ENCODE measurements at places on chromosomes 16 and 17. TPM values are rescaled to one million over a fixed set of nuclear protein-coding genes. Genes with fewer than 3 reads are reported as not detected.

- DNase-seq, result no peak
Observed at GRCh38 chr16:49674990-49675389, 180.9 kb downstream of the ZNF423 start.

DNA sequence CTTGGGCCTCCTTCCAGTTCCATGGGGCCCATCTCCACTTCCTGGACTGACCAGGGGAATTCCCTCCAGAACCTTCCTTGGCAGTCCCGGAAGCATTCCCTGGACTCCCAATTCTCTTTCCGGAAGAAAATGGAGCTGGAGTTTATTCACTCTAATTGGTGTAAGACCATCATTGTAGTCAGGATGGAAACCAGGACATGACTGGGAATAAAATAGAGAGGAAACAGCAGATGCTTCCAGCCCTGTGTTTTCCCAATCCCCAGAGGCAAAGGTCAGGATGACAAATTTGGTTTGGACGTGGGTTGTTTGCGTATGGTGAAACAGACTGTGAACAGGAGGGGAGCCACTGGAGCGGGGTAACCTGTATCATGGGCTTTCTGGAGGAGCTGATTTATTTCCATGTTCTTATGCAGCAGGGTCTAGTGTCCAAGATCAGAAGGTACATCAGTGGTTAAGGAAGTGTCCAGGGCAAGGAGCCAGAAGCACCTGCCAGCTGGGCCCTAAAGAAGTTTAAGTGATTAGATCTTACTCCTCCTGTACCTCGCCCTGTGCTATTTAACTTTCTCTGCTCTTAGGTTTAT is 8.5 kb upstream of the LONP2 start:
- DNase-seq, result no peak

DNA sequence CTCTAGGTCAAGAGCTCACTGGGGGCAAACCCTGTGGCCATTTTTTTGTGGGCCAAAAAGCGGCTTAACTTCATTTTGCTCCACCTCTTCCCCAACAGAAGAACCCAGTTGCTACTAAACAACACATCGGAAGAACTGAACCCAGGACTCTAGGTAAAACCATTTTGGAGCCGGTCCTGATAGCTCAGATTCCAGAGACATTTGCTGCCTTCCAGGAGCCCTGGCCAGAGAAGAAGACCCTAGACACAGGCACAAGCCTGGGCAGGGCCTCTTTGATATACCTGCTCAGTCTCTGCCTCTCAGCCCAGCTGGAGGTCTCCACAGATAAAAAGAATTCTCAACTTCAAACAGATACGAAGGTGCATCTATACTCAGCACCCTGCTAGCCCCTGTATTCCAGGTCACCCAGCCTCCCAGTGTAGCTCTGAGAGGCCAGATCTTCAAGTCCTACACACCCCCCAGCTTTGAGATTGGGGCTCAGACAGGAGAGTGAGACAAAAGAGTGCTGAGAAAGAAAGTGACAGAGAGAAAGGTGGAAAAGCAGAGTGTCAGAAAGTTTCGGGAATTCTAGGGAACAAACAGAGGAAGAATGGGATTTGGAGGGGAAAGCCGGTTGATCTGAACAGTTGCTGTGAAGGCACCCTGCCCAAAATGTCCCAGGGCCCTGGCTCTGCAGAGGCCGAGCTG is 6.6 kb upstream of the HOXB9 start:
- DNase-seq, result no peak

DNA sequence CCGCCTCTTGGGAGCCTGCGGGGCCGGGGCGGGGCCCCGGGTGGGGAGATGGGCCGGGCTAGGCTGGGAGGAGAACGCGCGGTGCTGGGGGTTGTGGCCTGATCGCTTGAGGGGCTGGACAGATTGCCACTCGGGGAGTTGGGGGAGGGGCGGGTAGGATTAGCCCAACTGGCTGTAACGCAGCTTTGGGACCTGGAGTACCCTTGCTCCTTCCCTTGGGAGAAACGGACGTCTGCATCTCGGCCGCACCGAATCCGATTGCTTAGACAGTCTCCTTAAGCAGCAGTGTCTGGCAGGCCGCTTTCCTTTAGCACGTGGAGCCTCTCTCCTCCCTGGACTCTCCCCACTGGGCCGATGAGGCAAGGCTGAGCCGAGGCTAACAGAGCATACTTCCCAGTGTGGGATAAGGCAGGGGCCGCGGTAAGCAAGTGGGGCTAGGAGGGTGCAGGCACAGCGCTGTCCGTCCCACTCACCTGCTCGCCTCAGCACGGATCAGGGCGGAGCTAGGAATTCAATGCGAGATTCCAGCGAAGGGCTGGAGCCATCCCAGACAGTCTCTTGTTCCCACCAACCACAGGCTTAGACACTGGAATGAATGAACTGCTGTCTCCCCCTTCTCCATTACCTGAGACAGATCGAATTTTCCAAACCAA is 540 bp upstream of the ACLY start:
- DNase-seq, result no peak

DNA sequence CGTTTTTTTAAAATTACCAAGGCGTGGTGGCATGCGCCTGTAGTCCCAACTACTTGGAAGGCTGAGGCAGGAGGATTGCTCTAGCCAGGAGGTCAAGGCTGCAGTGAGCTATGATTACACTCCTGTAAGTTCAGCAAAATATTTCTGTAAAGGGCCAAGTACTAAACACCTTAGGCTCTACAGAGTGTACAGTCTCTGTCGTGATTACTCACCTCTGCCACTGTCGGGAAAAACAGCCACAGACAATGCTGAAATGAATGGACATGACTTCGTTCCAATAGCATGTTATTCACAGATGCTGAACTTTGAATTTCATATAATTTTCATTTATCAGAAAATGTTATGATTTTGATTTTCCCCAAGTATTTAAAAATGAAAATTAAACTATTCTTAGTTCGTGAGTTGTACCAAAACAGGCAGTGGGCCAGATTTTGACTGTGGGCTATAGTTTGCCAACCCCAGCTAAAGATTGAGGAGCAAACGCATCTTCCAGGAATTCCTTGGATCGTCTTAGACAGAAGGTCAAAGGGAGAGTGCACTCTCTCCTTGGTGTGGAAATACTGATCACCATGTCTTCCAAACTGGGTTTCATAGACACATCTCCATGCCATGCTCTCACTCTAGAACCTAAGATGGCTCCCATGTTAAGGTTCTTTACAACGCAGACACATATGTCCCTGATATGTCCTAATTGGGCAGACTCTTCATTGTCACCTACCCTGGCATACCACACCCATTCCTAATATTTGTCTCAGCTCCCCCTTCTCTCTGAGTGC is 89.5 kb downstream of the MARF1 start:
- no peak for DNase-seq

DNA sequence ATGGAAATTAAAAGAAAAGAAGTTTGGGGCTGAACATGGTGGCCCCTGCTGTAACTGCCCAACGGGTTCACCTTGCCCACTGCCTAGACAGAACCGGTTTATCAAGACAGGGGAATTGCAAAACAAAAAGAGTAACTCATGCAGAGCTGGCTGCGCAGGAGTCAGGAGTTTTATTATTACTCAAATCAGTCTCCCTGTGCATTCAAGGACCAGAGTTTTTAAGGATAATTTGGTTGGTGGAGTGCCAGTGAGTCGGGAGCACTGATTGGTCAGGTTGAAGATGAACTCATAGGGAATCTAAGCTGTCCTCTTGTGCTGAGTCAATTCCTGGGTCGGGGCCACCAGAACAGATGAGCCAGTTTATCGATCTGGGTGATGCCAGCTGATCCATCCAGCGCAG is 4.4 kb upstream of the SCPEP1 start:
- no peak for DNase-seq

GRCh38 chr17:11293480-11293879 is 52.5 kb downstream of the SHISA6 start:
- DNase-seq, result no peak

DNA sequence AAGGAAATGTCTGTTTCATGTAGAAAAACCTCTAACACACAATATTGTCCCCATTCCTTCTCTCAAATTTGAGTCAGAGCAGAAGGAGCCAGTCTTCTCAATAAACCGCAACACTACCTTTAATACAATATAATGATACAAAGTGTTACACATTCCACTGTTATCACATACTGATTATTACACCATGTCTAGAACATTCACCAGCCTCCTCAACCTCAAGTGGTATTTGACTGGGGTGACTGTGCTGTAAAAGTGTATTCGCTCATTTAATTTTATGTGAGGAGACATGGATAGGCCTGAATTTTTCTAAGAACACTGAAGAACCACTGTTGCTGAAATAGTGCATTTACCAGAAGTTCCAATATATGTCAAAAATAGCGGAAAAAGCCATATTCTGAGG is 10.3 kb downstream of the CDYL2 start:
- DNase-seq, result no peak

ZFP3 gene
- total RNA-seq, result 7.9 TPM

GRCh38 chr17:36728030-36728991 is 126.9 kb downstream of the MRM1 start:
- no peak for DNase-seq

DNA sequence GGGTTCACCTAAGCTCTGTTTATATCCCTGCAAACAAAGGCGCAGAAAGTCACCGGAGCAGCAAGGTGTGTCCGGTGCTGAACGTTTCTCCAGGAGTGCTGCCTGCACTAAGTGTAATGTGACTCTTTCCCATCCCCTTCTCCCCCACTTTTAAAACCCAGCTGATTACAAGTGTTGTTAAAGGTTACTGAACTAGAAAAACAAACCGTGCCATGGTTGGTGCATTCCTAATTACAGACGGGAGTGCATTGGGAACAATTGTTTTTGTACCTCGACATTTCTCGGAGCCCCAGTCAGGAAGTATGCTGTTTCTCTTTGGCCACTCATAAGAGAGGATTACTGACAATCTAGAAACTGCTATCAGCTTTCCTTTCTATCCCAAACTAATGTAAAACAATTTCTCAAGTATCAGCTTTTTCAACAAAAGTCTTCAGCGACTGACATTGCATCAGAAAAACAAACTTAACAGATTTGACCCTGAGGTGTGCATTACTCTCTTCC is 441.0 kb upstream of the SALL1 start:
- DNase-seq, result no peak

TBC1D3B gene
- total RNA-seq, result not detected

TEN1 gene
- 16.5 TPM for total RNA-seq

DNA sequence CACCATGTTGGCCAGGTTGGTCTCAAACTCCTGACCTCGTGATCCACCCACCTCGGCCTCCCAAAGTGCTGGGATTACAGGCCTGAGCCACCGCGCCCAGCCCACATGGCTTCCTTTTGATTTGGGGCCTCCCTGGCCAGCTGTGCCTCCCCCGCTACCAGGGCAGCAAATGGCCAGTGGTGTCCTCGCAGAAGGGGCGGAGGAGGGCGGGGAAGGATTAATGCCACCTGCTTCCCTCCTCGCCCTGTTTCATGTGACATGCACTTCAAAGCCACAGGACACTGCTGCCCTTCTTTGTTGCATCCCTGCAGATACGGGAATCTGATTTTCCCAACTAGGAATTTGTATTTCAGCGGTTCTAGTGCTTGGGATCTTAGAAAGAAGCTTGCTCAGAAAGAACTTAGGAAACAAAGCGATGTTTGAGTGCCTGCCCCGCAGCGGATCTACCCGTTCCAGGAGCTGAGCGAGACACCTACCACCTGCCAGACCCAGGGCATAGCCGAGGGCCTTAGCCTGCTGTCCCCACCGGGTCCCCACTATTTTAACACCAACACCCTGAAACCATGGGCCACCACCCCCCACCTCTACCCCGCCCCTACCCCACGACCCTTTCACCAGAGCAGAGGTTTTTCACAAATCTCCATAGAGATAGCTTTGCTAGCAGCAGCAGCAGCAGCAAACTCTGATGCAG is 37.7 kb upstream of the CCDC182 start:
- no peak for DNase-seq

DNA sequence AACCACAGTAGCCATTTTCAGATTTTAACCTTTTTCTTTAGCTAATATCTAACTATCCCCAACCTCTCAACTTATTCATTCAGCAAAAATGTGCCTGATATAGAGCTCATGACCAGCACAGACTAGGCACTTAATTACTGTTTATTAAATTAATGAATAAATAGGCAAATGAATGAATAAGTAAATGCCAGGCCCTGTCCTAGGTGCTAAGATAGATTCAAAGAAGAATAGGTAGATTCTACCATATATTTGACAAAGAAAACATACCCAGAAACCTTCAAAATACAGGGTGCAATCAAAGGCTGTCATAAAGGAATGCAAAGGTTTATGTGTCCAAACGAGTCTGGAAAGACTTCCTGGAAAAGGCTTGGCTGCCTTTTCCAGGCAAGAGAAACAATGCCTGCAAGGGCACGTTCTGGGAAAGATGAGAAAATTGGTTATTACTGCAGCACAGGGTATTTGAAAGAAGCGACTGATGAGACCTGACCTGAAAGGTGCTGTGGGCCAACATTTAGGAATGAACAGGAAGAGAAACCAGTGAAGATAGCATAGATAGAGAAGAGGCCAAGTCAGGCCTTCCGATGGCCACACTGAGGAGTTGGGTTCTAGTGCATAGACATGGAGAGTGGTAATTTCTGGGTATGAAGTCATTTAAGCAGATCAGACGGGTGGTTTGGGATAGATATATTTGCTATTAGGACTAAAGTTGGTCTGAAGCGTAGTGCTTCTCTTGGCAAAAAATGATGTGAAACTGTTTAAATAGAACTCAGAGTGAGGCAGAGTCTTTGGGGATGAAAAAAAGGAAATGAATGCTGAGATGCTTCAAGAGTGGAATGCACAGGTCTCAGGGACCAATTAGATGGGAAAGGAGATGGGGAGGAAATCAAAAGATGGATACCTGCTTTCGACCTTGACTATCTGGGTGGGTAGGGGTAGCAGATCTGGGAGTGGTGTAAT is 11.4 kb upstream of the CCL2 start:
- DNase-seq, result no peak

CCL2 gene
- 12.7 TPM for total RNA-seq

DNA sequence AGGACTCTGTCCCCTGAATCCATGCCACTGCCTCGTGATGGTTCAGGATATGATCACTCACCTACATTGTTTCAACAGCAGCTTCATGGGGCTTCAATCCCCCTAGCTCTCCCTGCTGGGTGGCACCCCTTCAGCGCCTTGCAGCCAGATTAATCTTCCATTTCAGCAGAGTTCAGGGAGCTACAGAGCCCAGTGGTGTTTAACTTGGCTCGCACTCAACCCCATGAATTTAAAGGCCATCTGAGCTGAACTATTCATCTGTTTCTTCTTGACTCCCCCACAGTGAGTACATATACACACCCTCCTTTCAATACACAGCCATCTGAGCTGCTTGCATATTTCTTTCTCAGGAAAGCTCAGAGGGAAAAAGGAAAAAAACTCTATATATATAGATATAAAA is 202.8 kb upstream of the C16orf82 start:
- DNase-seq, result no peak

DNA sequence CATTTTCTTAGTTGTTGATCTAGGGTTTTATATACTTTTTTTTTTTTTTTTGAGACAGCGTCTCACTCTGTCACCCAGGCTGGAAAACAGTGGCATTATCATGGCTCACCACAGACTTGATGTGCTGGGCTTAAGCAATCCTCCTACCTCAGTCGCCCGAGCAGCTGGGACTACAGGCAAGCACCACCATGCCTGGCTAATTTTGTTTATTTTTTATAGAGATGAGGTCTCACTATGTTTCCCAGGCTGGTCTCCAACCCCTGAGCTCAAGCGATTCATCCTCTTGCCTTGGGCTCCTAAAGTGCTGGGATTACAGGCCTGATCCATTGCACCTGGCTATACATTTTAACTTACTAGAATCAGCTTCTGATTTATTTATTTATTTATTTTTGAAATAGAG is 34.2 kb upstream of the ATP2A3 start:
- DNase-seq, result no peak

GRCh38 chr17:27544350-27545131 is 86.4 kb upstream of the LGALS9 start:
- DNase-seq, result no peak

GRCh38 chr17:6903326-6903900 is 71.9 kb upstream of the TEKT1 start:
- DNase-seq, result no peak

Data from uterus (tissue), 4 donors.